Thyroid gland (tissue), 4 donors: ENCODE measurements at places on chromosomes 4 and X. TPM values are rescaled to one million over a fixed set of nuclear protein-coding genes. Genes with fewer than 3 reads are reported as not detected.

DNA sequence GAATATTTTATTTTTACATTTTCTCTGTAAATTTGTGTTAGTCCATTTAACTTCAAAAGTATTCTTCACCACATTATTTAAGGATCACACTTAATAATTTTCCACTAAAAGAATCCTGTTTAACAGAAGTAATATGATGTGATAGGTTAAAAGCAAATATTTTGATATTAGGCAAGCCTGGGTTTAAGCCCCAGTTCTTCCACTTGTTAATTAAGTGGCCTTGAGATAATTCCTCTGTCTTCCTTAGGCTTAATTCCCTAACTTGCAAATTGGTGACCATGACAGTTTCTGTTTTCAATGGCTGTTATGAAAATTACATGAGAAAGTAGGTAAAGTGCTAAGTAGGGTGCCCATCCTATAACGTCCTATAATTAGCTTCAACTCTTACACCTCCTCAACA, 129.9 kb upstream of the ATOH1 start:
- no peaks in the 10 kb centered on the region for H3K36me3 ChIP-seq
- no peaks in the 10 kb centered on the region for H3K27me3 ChIP-seq
- no peaks in the 10 kb centered on the region for H3K4me1 ChIP-seq
- DNase-seq, result no peak

GRCh38 chrX:46531442-46531841, 13.8 kb downstream of the ZNF674 start:
- no peak overlapping the region for H3K27ac ChIP-seq
- no peaks in the 10 kb centered on the region for H3K4me1 ChIP-seq
- no peaks in the 10 kb centered on the region for H3K36me3 ChIP-seq
- H3K27me3 ChIP-seq, result no peaks in the 10 kb centered on the region
- H3K4me3 ChIP-seq, result no peak overlapping the region

DNA sequence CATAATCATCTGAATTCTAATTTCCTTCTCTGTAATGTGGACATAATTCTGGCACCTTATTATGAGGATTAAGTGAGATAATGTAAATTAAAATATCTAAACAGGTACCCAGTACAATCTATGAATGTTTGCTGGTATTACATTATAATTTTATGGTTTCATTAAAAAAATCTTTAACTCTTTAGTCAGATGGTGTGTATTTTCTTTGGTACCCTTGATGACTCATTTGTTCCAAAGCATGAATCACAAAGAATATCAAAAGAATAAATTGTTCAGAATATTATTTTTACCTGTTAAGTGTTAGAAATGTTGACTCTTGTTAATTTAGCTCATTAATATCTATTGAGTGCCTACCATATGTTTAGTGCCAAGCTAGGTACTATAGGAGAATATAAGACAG, 74.3 kb downstream of the SNX25 start:
- no peaks in the 10 kb centered on the region for H3K27me3 ChIP-seq
- H3K27ac ChIP-seq, result no peak overlapping the region
- H3K36me3 ChIP-seq, result no peaks in the 10 kb centered on the region
- no peak overlapping the region for H3K4me3 ChIP-seq

- H3K4me3 ChIP-seq, result no peak overlapping the region
- H3K4me1 ChIP-seq, result no peaks in the 10 kb centered on the region
- H3K27ac ChIP-seq, result no peak overlapping the region
- no peak for DNase-seq
These were observed 19.7 kb downstream of the OCRL start for GRCh38 chrX:129559783-129560182.

- H3K4me3 ChIP-seq, result no peak overlapping the region
- no peaks in the 10 kb centered on the region for H3K4me1 ChIP-seq
- no peak for DNase-seq
These were observed 29.5 kb downstream of the CXXC4 start for GRCh38 chr4:104465201-104465600.

GRCh38 chrX:97740886-97741285, 857.2 kb downstream of the RPA4 start:
- H3K27ac ChIP-seq, result no peak overlapping the region
- H3K27me3 ChIP-seq, result no peaks in the 10 kb centered on the region
- H3K36me3 ChIP-seq, result no peaks in the 10 kb centered on the region
- no peak overlapping the region for H3K4me3 ChIP-seq

DNA sequence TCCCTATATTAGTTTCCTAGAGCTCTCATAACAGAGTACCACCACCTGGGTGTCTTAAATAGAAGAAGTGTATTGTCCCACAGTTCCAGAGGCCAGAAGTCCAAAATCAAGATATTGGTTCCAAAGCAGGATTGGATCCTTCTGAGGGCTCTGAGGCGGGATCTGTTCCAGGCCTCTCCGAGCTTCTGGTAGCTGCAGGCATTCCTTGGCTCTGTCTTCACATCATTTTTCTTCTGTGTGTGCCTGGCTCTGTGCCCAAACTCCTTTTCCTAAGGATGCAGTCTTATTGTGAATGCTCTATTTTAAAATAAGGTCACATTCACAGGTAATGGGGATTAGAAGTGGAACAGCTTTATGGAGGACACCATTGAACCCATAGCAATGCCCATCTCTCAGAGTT, 253.7 kb upstream of the TAPT1 start:
- H3K27me3 ChIP-seq, result no peaks in the 10 kb centered on the region
- no peaks in the 10 kb centered on the region for H3K36me3 ChIP-seq
- H3K27ac ChIP-seq, result no peak overlapping the region
- peaks cover 19% of the 10 kb centered on the region for H3K4me1 ChIP-seq

DNA sequence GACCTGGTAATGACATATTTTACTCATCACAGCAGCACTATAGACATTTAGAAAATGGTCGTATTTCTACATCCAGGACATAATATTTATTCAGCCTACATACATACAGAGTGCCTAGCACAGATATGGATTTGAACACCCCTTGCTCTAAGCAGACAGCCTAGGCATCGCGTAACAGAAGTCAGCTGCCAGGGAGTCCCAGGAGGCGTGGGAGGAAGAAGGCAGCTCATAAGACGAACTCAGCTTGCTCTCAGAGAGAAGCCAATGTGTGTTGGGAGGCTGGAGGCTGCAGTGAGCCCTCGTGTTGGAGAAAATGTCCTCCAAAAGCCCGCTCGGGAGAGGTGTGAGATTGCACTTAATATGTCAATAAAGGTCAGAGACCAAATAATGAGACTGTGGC, 131.6 kb downstream of the BCOR start:
- H3K4me1 ChIP-seq, result peaks cover 10% of the 10 kb centered on the region
- no peaks in the 10 kb centered on the region for H3K36me3 ChIP-seq
- no peak overlapping the region for H3K27ac ChIP-seq
- no peak overlapping the region for H3K4me3 ChIP-seq

DNA sequence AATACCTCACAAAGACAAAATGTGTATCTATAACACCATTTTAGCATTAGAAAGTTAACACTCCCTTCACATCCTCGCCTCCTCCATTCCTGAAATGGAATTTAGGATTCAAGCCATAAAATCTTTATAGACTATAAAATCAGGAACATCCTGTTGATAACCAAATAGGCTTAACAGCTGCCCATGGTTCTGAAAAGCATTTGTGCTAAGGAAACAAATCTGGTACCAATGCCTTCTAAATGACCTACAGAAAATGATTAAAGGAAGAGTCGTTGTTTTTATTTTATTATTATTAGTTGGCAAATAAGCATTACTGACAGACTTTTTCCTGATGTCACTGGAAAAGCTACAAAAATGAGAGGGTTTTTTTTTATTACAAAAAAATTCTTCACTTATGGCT, 79.8 kb downstream of the PAPSS1 start:
- H3K36me3 ChIP-seq, result peaks cover 12% of the 10 kb centered on the region
- no peaks in the 10 kb centered on the region for H3K4me1 ChIP-seq
- H3K27me3 ChIP-seq, result no peaks in the 10 kb centered on the region
- no peak overlapping the region for H3K4me3 ChIP-seq
- DNase-seq, result no peak

GRCh38 chr4:127347936-127348335, 284.8 kb upstream of the INTU start:
- no peaks in the 10 kb centered on the region for H3K36me3 ChIP-seq
- no peak overlapping the region for H3K4me3 ChIP-seq
- no peak overlapping the region for H3K27ac ChIP-seq
- H3K27me3 ChIP-seq, result no peaks in the 10 kb centered on the region

GRCh38 chr4:122827879-122828601, 1.4 kb downstream of the FGF2 start:
- peak; percentile 5 for DNase-seq
- H3K4me3 ChIP-seq, result peak overlapping the region; percentile 57
- peak overlapping the region; percentile 68 for H3K27ac ChIP-seq
- no peaks in the 10 kb centered on the region for H3K36me3 ChIP-seq

GRCh38 chrX:98459669-98460068, 1576.0 kb downstream of the RPA4 start:
- H3K4me3 ChIP-seq, result no peak overlapping the region
- H3K27me3 ChIP-seq, result no peaks in the 10 kb centered on the region
- H3K27ac ChIP-seq, result no peak overlapping the region

- no peaks in the 10 kb centered on the region for H3K27me3 ChIP-seq
- no peak overlapping the region for H3K4me3 ChIP-seq
- no peak overlapping the region for H3K27ac ChIP-seq
- DNase-seq, result no peak
- H3K36me3 ChIP-seq, result no peaks in the 10 kb centered on the region
- no peaks in the 10 kb centered on the region for H3K4me1 ChIP-seq
These were observed 23.3 kb downstream of the BRCC3 start for GRCh38 chrX:155094468-155095061.

DNA sequence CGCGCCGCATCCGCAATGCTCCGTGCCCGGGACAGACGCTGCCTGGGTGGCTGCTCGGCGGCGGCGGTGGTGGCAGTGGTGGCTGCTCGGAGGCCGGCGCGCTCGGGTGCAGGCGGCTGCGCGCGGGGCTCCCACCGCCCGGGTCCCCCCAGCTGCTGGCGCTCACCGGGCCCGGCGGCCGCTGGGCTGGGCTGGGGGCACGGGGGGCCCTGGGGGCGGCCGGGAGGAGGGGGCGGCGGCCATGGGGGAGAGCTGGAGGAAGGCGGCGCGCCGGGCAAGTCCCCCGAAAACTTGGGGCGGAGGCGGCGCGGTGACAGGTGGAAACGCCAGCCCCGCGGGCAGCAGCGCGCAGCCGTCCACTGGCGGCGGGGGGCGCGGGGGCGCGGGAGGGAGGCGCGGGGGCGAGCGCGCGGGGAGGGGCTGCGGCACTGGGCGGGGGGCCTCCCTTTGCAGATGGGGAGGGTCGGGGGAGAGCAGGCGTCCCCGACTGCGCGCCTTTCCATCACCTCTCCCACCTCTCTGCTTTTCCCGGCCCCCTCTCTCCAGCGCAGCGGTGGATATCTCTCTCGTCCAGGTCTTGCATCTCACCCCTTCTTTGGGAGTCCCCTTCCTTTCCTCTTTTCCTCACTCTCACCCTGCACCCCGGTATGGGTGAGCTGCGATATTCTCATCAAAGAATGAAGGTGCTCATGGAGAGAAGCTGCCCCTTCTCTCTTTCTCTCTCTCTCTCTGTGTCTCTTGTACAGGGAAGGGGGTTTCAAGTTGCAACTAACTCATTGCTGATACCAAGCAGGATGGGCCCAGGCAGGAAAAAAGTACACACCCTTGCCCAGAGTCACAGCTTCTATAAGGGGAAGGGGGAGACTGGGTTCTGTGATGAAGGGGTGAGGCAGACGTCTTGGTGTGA, 83.7 kb upstream of the DHRSX start:
- H3K27ac ChIP-seq, result no peak overlapping the region
- H3K36me3 ChIP-seq, result no peaks in the 10 kb centered on the region
- no peak overlapping the region for H3K4me3 ChIP-seq
- DNase-seq, result no peak
- peaks cover 6% of the 10 kb centered on the region for H3K4me1 ChIP-seq

DNA sequence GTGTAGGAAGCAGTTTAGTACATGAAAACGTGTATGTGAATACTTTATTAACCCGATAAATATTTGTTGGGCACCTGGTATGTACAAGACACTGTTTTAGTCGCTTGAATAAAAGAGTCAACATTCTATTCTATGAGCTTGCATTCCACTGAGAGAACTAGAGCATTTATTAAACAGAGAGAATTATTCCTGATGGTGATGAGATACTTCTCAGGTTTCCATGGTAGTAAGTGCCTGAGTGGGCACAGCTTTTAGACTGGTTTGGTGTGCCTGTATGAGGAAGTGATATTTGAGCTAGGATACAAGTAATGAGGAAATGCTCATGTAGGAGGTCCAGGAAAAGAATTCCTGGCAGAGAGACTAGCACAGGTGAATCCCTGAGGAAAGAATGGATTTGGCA, 94.2 kb downstream of the ATP10D start:
- no peak overlapping the region for H3K4me3 ChIP-seq
- no peaks in the 10 kb centered on the region for H3K27me3 ChIP-seq
- DNase-seq, result no peak
- H3K27ac ChIP-seq, result no peak overlapping the region
- peaks cover 40% of the 10 kb centered on the region for H3K36me3 ChIP-seq
- no peaks in the 10 kb centered on the region for H3K4me1 ChIP-seq

DNA sequence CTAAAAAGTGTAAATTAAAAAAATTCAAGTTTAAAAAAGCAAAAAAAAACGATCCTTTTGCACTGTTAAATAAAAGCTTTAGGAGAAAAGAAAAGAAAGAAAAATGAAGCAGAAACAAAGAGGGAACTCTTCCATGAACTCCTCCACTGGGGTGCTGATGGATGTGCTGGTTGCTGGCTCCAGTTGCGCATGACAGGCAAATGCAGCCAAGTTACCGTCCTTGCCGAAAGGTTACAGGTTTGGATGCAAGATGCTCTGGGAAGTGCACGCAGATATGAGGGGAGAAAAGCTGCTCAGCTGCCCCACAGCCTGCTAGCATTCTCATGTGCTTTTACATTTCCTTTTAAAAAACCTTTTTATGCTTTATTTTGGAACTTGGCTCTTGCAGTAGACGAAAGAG, 58.5 kb downstream of the HADH start:
- peaks cover 40% of the 10 kb centered on the region for H3K4me1 ChIP-seq
- no peaks in the 10 kb centered on the region for H3K36me3 ChIP-seq
- DNase-seq, result no peak
- H3K27me3 ChIP-seq, result no peaks in the 10 kb centered on the region
- H3K27ac ChIP-seq, result no peak overlapping the region
- H3K4me3 ChIP-seq, result no peak overlapping the region

- no peak overlapping the region for H3K4me3 ChIP-seq
- no peaks in the 10 kb centered on the region for H3K27me3 ChIP-seq
- H3K36me3 ChIP-seq, result no peaks in the 10 kb centered on the region
- DNase-seq, result no peak
These were observed 25.9 kb downstream of the MGAT4D start for GRCh38 chr4:140472156-140472555.

- H3K36me3 ChIP-seq, result no peaks in the 10 kb centered on the region
- peak; percentile 57 for DNase-seq
- no peak overlapping the region for H3K4me3 ChIP-seq
- H3K27me3 ChIP-seq, result no peaks in the 10 kb centered on the region
These were observed 1964.2 kb downstream of the ARAP2 start for GRCh38 chr4:34280131-34280530.

GRCh38 chr4:131258361-131258760, 1890.7 kb upstream of the PCDH10 start:
- no peak for DNase-seq
- H3K27me3 ChIP-seq, result no peaks in the 10 kb centered on the region
- no peak overlapping the region for H3K4me3 ChIP-seq
- H3K36me3 ChIP-seq, result no peaks in the 10 kb centered on the region

- H3K27me3 ChIP-seq, result no peaks in the 10 kb centered on the region
- H3K4me1 ChIP-seq, result no peaks in the 10 kb centered on the region
- H3K36me3 ChIP-seq, result no peaks in the 10 kb centered on the region
- no peak overlapping the region for H3K27ac ChIP-seq
These were observed 93.2 kb upstream of the IL15 start for GRCh38 chr4:141543176-141543575.

GRCh38 chr4:47473141-47473750, 9.7 kb upstream of the COMMD8 start:
- no peak overlapping the region for H3K4me3 ChIP-seq
- H3K27ac ChIP-seq, result no peak overlapping the region
- no peaks in the 10 kb centered on the region for H3K4me1 ChIP-seq

Gene AFM
- total RNA-seq, result not detected

Gene HPGDS
- total RNA-seq, result not detected

Gene SEL1L3
- 23.9 TPM for total RNA-seq

Gene HEPH
- 6.7 TPM for total RNA-seq

Gene CPZ
- 4.1 TPM for total RNA-seq

Gene L1CAM
- 0.83 TPM for total RNA-seq

Gene ARHGEF38
- 6.1 TPM for total RNA-seq

Gene STAP1
- not detected for total RNA-seq
